Keratinocyte (primary cell): ENCODE measurements at places on chromosomes 11 and 22. TPM values are rescaled to one million over a fixed set of nuclear protein-coding genes. Genes with fewer than 3 reads are reported as not detected.

CARD16 gene
- 11.9 to 16.6 TPM (median 13.4 TPM) in 3 replicates for polyA plus RNA-seq

- no peak for DNase-seq
Observed at GRCh38 chr11:66892911-66893310, 36.0 kb downstream of the LRFN4 start.

DNA sequence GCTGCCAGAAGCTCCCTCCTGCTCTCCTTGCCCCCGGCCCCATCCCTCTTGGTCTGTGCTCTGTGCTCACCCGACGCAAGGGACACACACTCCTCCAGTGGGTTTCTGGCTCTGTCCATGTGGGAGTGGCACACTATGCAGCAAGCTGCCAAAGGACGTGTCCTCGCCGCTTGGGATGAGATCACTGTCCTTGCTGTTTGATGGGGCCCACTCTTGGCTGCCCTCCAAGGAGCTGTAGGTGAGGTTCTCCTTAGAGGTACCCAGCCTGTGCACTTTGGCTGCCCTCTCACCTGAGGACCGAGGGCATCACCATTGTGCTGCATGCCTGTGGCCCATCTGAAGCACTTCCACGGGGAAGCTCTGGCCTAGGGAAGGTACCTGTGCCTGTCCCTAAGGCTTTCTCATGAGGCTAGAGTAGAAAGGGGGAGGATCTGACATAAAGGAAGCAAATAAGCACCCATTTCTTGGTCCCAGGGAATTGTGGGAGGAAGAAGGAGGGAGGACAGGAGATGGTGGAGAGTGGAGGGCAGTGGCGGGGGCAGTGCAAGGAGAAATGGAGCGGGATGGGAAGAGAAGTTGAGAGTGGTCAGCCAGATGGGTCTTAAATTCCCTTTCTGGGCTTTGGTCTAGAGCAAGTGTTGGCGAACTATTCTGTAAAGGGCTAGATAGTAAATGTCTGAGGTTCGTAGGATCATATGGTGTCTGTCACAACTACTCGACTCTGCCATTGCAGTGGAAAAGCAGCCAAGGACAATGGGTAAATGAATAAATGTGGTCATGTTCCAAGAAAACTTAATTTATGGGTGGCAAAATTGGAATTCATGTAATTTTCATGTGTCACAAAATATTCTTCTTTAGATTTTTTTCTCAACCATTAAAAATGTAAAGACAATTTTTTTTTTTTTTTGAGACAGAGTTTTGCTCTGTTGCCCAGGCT is 47.0 kb upstream of the AMPD3 start:
- DNase-seq = no peak

CELSR1 gene
- polyA plus RNA-seq = 16.1 to 23.2 TPM (median 20.6 TPM) in 3 replicates

UBQLNL gene
- 0.08 to 0.48 TPM (median 0.12 TPM) in 3 replicates for polyA plus RNA-seq

DNA sequence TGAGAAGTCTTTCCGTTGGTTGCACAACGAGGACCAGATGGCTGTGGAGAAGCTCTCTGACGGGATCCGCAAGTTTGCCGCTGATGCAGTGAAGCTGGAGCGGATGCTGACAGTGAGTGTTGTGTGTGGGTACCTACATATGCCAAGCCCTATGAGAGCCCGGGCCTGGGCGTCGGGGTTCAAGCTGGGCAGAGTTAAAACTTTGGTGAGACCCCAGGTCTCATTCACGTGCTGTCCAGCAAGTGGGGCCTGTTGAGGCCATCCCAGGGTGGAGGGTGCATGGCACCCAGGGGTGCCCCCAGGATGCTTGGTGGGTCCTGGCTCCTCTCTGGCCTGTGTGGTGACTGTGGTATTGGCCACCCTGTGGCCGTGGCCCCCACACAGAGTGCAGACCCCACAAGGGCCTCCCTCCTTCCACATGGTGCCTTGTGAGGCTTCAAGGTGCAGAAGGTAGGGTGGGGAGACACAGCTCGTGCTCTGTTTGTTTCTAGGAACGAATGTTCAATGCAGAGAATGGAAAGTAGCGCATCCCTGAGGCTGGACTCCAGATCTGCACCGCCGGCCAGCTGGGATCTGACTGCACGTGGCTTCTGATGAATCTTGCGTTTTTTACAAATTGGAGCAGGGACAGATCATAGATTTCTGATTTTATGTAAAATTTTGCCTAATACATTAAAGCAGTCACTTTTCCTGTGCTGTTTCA is 12.8 kb downstream of the GATD1 start:
- no peak for DNase-seq

JRKL gene
- 3.8 to 6.9 TPM (median 5.0 TPM) in 3 replicates for polyA plus RNA-seq

DNA sequence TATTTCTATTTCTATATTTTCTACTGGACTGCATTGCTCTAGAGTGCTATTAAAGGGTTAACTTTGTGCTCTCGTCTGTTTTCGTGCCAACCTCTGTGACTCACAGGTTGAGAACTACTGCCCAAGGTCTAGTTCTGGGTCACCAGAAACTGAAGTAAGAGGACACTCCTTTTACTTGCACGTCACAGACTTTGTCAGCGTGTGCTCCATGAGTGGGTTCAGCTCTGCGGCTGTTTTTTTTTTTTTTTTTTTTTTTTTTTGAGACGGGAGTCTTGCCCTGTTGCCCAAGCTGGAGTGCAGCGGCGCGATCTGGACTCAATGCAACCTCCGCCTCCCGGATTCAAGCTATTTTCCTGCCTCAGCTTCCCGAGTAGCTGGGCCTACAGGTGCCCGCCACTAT is 49.8 kb downstream of the CLMP start:
- no peak for DNase-seq

- no peak for DNase-seq
Observed at GRCh38 chr22:48760481-48761390, 1066.9 kb downstream of the BRD1 start.

DNA sequence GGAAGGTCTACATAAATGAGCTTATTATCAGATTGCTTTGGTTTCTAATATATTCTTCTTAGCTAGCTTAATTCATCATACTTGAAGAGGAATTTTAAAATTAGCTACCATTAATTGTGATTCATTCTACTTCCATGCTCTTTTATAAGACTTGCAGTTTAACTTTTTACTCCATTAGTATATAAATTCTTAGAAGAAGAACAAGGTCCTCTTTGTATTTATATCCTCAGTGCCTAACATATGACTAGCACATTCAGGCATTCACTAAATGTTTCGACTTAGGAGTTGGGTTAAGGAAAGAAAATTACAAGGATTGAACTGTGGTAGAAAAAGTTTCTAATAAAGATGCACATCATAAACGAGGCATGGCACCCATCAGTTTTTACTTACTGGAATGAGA is 1135.5 kb downstream of the JRKL start:
- DNase-seq = no peak

DNA sequence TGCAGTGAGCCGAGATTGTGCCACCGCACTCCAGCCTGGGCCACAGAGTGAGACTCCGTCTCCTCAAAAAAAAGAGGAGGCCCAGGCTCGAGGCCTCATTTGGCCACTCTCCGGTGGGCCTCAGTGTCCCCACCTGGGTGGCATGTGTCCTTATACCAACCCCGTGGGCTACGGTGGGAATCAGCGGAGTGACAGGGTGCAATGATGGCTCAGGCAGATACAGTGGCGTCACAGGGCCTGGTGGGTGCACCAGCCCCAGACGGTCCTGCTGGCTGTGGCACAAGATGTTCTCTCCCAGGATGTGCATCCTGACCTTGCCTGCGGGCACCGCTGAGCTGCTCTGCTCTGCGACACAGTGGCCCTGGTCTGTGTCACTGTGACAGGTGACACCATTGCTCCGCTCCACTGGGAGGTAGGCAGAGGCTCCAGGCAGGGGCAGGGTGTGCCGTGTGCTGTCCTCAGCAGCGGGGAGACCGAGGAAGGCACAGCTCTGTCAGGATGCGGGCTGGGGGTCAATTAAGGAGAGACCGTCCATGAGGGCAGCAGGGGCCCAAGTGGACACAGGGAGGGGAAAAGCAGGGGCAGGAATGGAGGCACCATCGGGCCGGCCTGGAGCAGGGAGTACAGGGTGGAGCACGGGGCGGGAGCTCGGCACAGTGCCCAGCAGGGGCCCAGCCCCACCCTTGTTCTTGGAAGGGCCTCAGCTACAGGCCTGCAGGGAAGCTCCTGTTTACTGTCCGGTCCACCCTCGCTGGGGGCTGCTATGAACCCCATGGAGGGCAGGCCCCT is 21.7 kb upstream of the TH start:
- DNase-seq = no peak

BCO2 gene
- 0.37 to 0.51 TPM (median 0.40 TPM) in 3 replicates for polyA plus RNA-seq

DNA sequence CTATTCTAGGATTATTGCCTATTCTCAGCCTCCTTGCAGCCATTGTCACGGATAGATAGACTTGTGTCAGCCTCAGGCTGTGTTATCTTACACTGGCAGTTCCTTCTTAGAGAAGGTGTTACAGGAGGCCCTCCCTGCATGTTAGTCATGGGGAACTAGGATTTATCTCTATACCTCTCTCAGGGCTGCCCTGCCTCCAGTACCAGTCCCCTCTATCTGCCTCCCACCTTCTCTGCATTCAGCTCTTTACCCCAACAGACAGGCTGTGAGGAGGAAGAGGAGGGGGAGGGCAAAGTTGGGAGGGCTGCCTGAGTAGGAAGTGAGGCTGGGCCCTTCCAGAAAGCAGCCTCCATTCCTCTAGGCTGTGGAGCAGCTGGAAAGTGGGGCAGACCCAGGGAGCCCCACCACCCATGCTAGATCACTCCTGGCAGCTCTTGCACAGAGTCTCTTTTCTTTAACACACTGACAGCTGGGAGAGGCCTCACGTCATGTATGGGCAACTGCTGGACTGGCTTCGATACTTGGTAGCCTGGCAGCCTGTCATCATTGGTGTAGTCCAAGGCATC is 2.9 kb upstream of the IL18BP start:
- DNase-seq = no peak

DNA sequence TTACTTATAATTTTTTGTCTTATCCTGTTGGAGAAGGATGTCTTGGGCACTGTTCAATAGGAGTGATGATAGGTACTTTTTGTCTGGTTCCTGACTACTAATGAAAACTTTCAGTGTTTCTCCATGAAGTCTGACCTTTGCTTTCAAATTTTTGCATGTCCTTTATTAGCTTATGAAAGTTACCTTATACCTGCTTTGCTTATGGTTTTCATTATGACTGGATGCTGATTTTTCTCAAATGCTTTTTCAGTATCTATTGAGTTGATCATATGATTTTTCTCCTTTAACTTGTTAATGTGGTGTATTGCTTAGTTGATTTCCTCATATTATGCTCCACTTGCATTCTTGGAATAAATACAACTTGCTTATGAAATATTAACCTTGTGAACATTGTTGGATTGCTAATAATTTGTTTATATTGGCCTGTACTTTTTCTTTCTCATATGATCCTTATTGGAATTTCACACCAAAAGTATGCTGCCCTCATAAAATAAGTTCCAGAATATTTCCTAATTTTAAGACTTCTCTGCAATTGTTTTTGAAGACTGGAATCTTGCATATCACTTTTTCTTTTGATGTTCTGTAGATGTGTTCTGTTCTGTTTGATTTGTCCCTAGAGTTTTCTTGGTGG is 85.0 kb upstream of the SC5D start:
- DNase-seq = no peak

SLC22A6 gene
- polyA plus RNA-seq = not detected in 3 replicates

GRAMD1B gene
- polyA plus RNA-seq = 0.03 to 0.05 TPM (median 0.04 TPM) in 3 replicates

DNA sequence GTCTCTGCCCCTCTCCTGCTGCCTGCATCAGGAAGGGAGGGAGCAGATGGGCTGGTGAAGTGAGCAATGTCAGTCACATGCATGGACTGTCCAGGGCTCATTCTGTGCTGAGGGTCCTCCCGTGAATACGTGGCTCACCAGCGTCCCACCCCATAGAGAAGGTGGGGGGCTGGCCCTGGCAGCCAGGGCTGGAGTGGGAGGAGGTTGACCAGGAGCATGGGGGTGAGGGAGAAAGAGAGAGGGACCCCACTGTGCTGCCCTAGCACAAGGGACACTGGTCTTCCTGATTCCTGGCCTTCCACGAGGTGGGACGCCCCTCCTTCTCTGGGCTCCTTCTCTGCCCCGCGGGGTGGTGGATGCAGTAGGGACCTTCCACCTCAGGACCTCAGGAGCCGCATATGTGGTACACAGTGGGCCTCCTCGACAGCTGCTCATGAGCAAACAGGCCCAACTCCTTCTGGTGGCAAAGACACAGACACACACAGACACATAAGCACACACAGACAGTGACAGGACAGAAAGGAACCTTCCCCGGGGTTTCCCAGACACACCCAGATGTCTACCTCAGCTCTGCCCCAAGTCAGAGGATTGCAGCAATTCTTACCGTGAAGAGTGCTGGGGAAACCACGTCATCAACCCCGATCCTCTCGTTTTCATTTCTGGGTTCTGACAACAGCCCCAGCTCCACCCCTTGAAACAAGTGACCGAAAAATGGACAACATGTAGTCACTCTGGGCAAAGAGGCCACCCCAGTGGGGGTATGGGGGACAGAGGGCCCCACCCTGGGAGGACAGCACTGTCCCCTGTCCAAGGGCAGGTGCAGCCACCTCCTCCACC is 3.6 kb upstream of the APOBEC3A start:
- DNase-seq = no peak

DNA sequence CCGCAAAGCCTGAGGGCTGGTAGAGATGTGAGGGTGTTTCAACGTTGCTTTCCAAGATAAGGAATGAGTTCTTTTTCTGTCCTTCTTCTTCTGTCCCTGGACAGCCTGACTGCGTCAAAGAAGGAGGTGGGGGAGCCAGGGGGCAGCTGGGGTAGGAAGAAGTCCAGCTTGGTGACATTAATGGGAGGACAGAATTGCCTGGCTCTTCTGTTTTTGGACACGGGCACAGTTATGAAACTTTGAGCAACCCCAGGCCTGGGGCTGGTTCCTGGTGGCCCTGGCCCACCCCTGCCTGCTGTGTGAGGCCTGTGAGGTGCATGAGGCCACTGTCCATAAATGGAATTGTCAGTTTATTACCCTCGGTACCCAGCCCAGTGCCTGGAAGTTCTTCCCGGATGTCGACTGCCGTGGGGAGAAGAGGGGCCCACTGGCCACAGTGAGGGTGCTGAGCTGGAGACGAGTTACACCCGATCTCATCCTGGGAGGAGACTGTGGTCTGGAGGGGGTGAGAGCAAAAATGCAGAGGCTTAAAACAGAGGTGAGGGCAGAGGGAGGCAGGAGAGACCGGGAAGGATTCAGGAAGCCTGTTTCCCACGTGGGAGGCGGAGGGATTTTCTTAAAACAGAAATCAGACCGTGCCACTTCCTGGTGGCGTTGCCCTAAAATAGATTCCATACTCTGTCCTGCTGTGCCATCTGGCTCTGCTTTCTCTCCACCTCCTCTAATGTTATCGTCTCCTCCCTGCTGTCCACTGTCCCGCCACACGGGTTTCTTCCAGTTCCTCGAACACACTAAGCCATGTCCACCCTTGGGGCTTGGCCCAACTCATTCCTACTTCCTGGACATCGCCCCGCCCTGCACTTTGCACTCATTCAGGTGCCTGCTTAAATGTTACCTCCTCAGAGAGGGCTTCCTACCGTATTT is 59.7 kb upstream of the RASD2 start:
- no peak for DNase-seq

DNA sequence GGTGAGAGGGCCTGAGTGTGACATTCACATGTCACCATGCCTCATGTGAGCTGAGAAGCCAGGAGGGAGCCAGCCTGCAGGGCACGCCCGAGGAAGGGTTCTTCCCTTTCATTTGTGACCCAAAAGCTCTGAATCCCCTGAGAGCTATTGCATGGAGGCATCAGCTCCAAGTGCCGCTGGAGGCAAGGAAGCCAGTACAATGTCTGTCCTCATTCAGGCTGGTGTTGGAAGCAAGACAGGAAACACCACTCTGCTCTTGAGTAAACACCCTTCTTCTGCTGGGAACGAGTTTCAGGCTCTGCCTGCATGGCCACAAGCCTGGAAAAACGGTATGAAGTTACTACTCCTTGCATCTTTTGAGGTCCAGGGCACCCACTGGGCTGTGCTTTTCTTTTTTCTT is 83.8 kb upstream of the LARGE1 start:
- DNase-seq = no peak

GRCh38 chr11:96229354-96229977 is 113.5 kb downstream of the MAML2 start:
- no peak for DNase-seq
